ENCODE measurements at places on chromosomes 2 and 18.
A peak's percentile ranks its signal among the peaks of the same experiment; 100 is the strongest.

GRCh38 chr2:186605041-186605440 lies 15.2 kb downstream of the ITGAV start:
- DNase-seq, result peak; percentile 59

DNA sequence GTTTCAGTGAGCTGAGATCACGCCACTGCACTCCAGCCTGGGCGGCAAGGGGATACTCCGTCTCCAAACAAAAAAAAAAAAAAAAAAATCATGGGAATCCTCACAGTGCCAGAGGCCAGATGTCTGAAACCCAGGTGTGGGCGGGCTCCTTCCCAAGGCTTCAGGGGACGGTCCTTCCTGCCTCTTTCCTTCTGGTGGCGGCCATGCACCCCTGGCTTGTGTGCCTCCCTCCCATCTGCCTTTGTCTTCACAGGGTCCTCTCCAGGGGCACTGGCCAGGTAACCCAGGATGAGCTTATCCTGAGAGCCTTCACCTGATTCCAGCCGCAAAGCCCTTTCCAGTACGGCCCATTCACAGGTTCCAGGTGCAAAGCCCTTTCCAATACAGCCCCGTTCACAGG lies 40.9 kb upstream of the GPC1 start:
- no peak for DNase-seq

DNA sequence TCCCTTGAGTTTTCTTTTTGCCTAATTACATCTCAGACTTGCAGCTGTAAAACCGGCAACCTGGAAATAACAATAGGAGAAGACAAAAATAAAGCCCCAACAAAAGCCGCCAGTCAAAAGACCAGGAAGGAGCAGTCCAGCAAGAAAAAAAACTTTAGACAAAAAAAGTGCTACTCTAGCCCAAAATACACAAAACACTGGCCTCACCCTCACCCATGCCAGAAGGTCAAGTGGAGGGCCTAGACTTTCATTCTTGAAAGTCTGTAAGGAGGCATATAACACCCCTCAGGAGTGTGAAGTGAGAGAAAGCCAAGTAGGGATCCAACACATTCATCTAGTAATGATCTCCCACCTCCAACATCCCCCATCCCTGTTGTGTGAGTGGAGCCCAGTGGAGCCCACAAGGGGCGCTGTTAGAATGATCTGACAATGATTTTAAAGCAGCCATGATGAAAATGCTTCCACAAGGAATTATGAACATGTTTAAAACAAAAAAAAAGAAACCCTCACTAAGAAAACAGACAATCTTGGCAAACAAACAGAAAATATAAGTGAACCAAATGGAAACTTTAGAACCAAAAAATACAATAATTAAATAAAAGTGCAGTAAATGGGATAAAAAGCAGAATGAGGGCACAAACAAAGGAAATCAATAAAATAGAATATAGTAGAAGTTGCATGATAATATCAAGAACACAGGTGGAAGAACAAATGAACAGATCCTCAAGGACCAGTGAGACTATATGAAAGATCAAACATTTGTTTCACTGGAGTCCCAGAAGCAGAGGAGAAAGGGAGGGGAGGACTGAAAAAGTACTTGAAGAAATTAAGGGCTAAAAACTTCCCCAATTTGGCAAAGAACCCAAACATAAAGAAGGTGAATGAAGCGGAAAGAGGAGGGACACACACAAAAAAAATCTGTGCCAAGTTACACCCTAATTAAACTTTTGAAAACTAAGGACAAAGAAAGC lies 23.9 kb downstream of the SESTD1 start:
- DNase-seq, result no peak

- DNase-seq, result no peak
These were observed 112.8 kb downstream of the SPTBN1 start for GRCh38 chr2:54568876-54569321.

DNA sequence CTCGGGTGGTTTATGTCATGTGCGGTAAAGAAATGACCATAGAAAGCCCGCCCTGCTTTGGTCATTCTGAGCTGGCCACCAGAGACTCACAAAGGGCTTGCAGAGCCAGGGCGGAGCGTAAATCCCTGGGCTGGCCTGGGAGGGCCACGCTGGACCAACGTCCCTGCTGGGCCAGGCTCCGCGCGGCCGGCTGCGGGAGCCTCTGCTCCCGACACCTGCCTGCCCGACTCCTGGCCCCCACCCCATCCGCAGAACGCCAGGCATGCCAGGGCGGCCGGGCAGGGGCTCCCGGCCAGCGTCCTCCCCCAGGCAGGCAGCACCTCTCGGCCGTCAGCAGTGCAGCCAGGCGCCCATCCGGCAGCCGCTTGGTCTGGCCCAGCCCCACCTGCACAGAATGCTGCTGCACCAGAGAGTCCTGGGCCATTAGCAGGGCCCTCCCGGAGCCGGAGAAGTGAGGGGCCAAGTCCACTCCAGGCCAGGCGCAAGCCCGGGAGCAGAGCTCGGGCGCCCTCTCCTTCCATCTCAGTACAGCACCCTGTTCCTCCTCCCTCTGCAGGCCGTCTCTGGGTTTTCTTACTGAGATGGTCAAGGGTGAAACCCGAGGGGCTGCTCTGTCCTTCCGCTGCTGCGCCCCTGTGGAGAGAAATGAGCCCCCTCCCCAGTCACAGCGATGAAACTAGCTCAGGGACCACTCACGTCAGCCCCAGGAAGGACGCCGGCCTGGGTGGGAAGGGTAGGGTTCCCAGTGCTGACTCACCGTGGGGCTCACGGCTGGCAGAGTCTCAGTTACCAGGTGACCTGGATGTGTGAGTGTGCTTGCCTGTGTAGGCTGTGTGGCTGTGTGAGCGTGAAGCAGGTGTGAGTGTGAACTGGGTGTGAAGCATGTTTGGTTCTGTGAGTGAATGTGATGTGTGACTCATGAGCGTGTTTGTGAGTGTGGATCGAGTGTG lies 83.3 kb downstream of the PTGR3 start:
- no peak for DNase-seq

GRCh38 chr18:46481048-46481846 lies 175.8 kb downstream of the LOXHD1 start:
- peak; percentile 69 for DNase-seq

- DNase-seq, result no peak
These were observed 90.2 kb upstream of the ODC1 start for GRCh38 chr2:10538224-10538894.

- DNase-seq, result no peak
These were observed 21.1 kb downstream of the PER2 start for GRCh38 chr2:238267341-238267710.

DNA sequence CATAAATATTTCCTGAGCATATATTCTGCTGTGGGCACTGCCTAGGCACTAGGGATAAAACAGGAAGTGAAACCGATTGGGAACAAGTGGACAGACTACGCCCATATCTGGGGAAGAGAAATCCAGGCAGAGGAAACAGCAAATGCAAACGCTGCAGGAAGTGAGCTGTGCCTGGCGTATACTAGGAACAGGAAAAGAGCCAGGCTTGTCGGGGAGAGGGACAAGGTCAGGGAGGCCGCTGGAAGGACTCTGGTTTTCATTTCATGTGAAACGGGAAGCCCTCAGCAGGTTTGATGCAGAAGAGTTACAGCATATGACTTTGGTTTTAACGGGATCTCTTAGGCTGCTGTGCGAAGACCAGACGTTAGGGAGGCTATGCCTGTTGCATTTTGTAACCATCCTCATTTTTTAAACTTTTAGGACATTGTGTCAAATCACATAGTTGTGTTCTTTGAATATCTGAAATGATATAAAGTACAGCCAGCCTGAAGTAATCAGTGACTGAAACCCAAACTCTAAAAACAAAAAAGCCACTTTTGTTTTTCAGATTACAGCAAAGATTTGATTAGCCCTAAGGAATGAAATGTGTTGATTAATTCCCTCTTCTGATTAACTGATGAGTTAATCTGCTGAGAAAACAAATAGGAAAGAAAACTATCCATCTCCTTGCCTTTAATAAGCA lies 110.2 kb upstream of the PIEZO2 start:
- DNase-seq, result peak; percentile 6

DNA sequence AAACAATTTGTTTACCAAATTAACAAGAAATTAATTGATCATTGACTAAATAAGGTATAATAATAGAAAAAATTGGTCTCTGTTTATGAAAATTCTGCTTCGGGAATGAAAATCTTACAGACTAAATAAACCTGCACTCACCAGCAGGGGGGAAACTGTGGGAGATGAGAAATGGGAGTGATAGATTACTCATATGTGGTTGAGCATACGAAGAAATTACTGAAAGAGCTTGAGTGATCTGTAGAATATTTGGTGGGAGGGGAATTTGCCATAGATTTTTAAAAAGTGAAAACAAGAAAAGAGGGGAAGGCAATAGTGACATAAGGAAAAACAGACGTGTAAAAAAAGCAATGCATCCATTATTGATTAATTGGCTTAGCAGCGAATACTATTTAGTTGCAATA lies 2.2 kb downstream of the HMSD start:
- no peak for DNase-seq

DNA sequence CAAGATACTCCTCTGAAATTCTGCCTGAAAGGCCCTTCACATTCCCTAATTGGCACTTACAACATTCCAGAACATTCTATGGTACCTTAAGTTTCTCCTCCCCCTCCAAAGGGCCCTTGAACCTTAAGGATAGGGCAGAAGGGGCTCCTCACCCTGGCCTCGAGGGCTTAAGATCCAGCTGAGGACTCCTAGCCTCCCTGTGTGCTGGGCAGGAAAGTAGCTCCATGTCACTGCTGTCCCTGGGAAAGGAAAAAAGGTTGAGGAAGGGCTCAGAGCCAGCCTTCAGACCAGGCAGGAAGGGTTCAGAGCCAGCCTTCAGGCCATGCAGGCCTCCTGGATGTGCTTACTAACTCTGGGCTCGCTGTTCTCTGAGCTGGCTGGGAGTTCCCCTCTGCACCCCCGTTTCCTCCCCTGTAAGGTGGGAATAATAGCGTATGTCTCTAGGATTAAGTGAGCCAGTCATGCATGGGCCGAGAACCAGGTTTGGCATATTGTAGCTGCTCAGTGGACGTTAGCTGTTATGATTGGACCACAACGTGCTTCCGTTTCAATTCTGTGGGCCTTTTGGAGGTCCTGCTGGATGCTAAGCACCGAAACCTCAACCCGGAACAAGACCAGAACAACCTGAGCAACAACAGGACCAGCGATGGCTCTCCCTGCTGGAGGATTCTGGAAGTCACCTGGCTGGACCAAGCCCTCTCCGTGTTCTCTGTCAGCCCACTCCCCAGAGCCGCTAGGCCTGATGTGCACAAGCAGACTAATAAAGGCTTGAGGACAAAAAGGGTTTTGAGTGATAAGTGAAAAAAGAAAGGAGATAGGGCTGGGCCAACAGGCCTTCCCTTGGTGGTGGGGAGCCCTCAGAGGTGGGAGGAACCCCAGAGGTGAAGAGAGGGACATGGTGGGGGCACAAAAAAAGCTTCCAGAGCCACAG lies 1.0 kb upstream of the B3GNT7 start:
- peak; percentile 85 for DNase-seq

GRCh38 chr2:162591403-162592083 lies 247.0 kb downstream of the KCNH7 start:
- DNase-seq, result no peak

DNA sequence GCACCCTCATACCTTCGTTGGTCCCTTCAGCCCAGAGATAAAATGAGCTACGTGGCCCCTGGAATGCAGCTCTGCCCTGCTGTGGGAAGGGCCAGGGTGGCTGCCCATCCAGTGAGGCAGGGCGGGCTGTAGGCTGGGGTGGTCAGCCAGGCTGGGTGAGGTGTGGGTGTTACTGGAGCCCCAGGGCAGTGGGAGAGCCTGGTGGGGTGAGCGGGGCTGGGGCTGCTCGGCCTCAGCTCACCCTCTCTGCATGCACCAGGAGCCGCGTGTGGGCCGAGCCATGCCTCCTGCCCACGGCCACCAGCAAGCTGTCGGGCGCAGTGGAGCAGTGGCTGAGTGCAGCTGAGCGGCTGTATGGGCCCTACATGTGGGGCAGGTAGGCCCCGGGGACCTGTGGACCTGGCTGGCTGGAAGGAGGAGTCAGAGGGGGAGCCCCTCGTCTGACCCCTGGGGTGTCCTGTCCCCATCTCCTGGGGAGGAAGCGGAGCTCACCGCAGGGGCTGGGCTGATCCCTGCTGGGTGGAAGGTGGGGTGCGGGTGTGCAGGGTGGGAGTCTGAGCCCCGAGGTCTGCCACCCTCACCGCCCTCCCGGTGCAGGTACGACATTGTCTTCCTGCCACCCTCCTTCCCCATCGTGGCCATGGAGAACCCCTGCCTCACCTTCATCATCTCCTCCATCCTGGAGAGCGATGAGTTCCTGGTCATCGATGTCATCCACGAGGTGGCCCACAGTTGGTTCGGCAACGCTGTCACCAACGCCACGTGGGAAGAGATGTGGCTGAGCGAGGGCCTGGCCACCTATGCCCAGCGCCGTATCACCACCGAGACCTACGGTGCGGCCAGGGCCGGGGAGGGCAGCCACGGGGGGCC lies 5.5 kb downstream of the RNPEPL1 start:
- no peak for DNase-seq

- no peak for DNase-seq
These were observed 91.5 kb downstream of the GALNT13 start for GRCh38 chr2:153963256-153963655.

DNA sequence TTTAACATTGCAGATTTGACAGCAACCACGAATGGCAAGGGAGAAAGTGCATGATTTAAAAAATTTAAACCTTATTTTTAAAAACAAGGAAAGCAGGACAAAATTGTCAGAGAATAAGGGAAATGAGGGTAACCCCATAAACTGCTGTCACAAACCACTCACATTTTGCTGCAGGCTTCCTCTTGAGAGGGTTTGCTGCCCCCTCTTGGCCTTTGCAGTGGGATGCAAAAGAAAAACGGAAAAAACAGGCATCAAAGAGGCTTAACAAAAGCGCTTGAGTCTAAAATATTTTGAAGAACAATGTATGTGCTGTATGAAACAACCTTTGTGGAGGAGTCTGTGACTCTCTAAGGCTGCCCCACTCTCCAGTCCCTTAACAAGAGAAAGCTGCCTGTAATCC lies 91.6 kb downstream of the TMX3 start:
- DNase-seq, result peak; percentile 76

DNA sequence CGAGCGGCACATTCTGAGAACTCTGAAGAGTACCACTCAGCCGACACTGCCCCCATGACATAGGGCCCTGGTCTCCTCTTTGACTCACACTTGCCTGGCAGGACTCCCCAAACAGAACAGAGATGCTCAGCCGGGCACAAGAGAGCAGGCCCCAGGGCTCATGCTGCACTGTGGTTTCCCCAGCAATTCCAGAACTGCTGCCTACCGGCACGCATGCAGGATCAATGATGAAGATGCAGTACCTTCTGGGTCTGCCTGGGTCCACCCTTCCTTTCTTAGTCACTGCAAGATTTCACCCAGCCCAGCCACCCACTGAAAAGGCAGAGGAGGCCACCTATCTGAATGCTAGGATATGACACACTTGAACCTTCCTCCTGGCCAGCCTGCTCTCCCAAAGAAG lies 49.4 kb downstream of the BCL11A start:
- DNase-seq, result no peak

DNA sequence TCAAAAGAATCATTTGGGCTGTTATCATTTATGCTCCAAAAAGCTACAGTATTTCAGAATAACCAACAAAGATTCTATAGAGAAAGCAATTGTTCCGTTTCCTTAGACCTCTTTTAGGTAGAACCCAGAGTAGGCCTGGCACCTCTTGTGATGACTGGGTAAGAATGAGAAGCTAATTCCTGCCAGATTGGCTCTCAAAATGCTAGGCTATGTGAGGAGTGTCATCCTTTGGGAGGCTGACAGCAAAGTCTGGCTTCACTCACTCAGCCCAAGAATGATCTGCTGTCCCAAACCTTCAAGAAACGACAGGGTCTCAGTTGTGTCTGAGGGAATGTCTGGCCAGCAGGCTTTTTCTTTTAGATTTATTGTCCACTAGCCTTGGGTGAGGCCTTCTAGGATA lies 4.5 kb downstream of the CERS6 start:
- peak; percentile 47 for DNase-seq
